Erythroblast (primary cell): ENCODE measurements at places on chromosomes 4 and X.

GRCh38 chr4:69838977-69839376 is 21.0 kb downstream of the SULT1E1 start:
- no peak for DNase-seq

DNA sequence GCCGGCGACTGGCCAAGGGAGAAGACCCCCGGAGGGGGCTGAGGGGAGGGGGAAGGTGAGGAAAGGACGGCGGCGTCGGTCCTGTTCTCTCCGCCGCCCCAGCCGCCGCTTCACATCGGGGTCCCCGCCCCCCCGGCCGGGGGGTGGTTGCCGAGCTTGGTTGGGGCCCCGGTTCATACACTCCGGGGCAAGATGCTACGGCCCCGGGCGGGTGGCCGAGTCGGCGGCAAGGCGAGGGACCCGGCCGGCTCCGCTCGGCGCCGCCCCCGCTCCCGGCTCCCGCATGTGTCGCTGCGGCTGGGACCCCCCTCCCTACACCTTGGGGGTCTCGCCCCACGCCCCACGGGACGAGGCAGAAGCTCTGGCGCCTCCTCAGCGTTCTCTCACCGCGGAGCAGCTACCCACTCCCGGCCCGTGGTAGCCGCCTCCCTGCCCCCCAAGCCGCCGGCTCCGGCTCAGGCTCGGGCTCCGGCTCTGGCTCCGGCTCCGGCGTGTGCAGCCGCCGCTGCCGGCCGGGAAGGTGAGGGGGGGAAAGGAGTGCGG is 461 bp downstream of the FBXW7 start:
- DNase-seq = peak; percentile 72

- DNase-seq = no peak
Observed at GRCh38 chr4:64857815-64858214, 448.6 kb upstream of the TECRL start.

- no peak for DNase-seq
Observed at GRCh38 chr4:110527156-110527555, 51.2 kb downstream of the ENPEP start.

GRCh38 chrX:149504915-149505651 is at the start of gene IDS:
TSS of gene IDS (minus strand) at chrX:149505306. CDS start at chrX:149505137, 169 bp downstream.
- DNase-seq = peak; percentile 89

DNA sequence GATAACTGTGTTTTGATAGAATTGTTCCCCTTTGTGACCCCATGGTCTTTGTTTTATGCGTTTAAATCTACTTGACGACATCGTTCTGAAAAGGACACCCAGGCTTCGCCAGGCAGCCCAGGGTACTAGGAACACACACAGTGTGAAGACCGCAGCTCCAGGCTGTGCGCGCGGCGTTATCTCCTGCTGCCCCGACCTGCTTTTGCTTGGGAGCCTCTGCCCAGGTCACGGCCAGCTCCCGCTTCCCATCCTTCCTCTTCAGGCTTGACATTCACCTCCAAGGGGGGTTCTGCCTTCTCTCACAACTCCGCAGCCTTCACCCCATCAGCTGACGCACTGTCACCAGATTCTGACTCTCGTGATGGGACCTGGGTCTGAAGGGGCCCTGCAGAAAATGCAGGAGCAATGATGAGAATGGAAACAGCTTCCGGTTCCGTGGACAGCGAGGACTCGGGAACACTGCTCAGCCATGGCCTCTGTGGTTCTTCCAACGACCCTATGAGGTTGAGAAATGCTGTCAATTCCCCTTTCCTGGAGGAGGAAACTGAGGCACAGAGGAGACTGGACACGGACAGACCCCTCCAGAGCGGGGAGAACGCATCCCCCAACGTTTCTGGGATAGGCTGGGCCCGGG is 536 bp upstream of the HTRA3 start:
- DNase-seq = no peak

DNA sequence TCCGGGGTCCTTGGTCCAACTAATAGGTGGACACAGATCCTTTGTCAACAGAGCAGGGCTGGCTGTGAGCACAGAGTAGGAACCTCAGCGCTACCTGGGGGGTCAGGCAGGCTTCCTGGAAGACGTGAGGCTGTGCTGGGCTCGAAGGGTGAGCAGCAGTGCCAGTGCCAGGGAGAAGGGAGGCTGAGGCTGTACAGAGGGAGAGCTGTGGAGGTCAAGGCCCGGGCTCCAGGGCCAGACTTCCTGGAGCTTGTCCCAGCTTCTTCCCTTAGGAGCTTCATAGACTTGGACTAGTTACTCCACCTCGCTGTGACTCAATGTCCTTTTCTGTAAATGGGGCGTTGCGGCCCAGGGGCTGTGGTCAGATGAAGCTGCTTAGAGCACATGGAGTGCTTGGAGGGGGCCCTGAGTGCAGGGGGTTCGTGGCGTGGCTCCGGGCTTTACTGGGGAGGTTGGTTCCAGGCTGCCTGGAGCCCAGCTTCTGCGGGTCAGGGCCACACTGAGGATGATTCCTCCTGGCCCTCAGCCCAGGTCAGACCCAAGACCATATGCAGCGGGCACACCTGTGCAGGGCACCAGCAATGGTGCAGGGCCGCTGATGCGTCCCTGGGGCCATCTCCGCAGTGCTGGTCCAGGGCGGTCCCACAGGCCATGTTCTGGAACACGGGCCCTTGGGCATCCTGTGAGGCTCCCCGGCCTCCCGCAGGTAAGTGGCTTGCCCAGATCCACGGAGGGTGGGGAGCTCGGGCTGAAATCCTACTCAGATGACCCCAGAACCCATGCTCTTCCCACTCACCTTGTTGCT is 98.1 kb downstream of the DCTD start:
- DNase-seq = no peak

GRCh38 chr4:148081267-148081666 is 349.4 kb downstream of the ARHGAP10 start:
- no peak for DNase-seq

DNA sequence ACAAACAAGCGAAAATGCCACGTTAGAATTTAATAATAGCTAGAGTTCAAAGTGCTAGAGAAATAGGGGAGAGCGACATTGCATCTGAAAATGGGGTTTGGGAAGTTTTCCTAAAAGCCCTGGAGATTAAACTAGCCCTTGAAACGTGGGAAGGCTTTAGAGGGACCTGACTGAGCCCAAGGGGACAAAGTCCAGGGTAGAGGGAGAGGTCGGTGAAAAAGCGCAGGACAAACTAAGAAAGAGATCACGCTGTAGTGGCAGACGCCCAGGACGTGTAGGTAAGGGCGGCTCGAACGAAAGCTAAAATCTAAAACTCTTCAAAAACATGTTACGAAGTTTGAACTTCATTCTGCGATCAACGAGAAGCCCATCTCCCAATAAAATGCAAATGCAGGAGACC is 1.1 kb upstream of the ATP11C start:
- DNase-seq = no peak

- no peak for DNase-seq
Observed at GRCh38 chr4:52028970-52029369, 8.8 kb upstream of the LRRC66 start.

DNA sequence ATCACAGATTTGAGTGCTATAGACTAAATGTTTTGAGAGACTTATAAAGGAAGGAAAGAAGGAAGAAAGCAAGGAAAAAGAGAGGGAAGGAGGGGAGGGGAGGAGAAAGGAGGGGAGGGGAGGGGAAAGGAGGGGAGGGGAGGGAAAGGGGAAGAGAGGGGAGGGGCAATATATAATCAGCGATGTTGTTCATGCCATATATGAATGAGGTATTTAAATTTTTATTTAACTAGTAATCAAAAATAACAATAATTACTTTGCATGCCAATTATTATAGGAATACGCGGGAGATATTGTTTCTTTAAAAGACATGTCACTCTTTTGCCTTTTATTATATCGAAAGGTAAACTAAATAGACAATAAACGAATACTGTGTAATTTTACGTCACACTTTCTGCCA is 1029.7 kb downstream of the FAT4 start:
- no peak for DNase-seq

GRCh38 chr4:26048950-26049349 is 134.9 kb downstream of the SMIM20 start:
- DNase-seq = no peak

GRCh38 chrX:140799216-140799615 is 89.7 kb downstream of the LINC00632 start:
- no peak for DNase-seq

- DNase-seq = no peak
Observed at GRCh38 chr4:145171911-145172310, 8.5 kb downstream of the OTUD4 start.
